ENCODE measurements at places on chromosomes 16 and 17. TPM values are rescaled to one million over a fixed set of nuclear protein-coding genes. Genes with fewer than 3 reads are reported as not detected.

Gene DBNDD1
- 0.29 TPM for total RNA-seq

Gene NECAB2
- 0.29 TPM for total RNA-seq

- peak overlapping the region; percentile 90 for H3K27ac ChIP-seq
- peaks cover 34% of the 10 kb centered on the region for H3K4me1 ChIP-seq
- peak overlapping the region; percentile 33 for H3K4me3 ChIP-seq
- peak; percentile 99 for DNase-seq
Observed at GRCh38 chr17:82217530-82218204, 5.0 kb upstream of the CCDC57 start.

DNA sequence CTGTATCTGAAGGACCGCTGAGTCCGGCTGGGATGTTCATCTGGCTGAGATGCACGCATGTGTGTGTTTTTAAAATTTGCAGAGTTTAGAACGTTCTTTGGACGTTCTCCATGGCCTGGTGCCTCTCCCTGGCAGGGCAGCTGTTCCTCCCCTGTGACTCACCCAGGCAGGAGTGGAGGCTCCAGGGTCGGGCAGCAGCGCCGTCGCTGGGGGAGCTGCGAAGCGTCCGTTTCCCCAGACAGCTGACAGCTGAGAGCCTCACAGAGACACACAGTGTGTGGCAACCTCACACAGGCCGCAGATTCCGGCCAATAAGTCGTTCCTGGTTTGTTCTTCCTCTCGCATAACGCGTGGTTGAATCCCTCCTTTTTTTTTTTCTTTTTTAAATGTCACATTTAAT lies 80.6 kb downstream of the OR1D5 start:
- peak overlapping the region; percentile 32 for H3K4me3 ChIP-seq
- no peaks in the 10 kb centered on the region for H3K27me3 ChIP-seq
- peak overlapping the region; percentile 40 for H3K27ac ChIP-seq
- peak; percentile 98 for DNase-seq

Gene PMP22
- total RNA-seq: 151 TPM

Gene MPP2
- total RNA-seq: 0.59 TPM

GRCh38 chr16:733382-734207 lies 6.7 kb downstream of the HAGHL start:
- H3K36me3 ChIP-seq: peaks cover 26% of the 10 kb centered on the region
- DNase-seq: no peak
- H3K27ac ChIP-seq: no peak overlapping the region
- H3K4me1 ChIP-seq: no peaks in the 10 kb centered on the region

DNA sequence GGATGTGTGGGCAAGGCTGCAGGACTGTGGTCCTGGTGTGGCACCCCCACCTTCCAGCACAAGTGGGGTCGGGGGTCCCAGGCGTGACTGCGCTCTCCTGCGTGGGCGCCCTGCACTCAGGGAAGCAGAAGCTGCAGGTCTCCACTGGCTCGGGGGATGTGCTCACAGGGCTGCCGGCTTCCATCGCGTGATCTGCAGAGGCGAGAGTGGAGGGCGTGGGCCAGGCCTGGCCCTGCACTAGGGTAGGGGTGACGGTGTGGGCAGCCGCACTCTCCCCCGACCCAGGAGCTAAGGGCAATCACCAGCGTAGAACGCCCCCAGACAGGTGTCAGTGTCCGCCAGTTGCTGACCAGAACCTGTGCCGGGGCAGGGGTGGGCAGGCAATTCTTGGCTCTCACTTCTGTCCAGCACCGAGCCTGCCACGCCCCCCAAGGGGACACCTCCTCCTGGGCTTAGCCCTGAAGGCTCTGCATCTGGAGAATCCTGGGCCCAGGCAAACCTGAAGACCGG lies 32.3 kb downstream of the TNFRSF13B start:
- H3K36me3 ChIP-seq: no peaks in the 10 kb centered on the region
- no peak overlapping the region for H3K4me3 ChIP-seq
- H3K4me1 ChIP-seq: peaks cover 3% of the 10 kb centered on the region
- peak; percentile 31 for DNase-seq
- no peak overlapping the region for H3K27ac ChIP-seq
- H3K27me3 ChIP-seq: peaks cover 25% of the 10 kb centered on the region

All from osteoblast (primary cell).